ENCODE measurements at places on chromosomes 1 and 21.

DNA sequence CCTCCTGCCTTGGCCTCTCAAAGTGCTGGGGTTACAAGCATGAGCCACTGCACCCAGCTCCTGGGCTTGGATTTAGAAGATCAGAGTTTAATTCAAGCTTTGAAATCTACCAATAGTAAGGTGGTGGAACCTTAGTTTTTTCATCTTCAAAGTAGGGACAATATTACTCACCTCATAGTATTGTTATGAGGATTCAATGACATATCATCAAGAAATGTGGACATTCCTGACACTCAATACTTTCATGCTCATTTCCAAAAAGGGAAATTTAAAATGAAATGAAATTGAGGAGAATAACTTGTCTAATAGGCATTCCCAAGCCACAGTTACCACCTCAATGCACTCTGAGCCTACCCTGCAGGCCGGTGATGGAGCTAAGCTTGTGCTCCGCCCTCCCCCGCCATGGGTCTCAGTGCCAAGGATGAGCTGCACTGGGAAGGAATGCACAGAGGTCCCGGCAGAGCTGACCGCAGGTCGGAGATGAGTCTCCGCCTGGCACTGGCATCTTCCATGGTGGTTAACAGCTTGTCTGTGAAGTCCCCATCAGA is 56.5 kb upstream of the BCAR3 start:
- DNase-seq: no peak

DNA sequence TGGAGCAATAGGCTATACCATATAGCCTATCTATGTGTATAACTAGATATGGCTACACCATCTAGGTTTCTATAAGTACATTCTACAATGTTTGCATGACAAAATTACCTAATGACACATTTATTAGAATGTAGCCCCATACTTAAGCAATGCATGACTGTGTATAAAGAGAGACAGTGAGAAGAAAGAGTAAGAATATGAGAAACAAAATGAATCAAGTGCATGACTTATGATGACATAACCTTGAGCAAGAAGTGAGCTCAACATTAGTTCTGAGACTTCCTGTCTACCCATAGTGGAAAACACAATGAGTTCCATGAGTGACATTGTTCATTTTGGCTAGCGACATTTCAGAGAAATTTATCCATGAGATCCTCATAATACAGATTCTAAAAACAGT is 10.1 kb downstream of the SLC44A5 start:
- no peak for DNase-seq

DNA sequence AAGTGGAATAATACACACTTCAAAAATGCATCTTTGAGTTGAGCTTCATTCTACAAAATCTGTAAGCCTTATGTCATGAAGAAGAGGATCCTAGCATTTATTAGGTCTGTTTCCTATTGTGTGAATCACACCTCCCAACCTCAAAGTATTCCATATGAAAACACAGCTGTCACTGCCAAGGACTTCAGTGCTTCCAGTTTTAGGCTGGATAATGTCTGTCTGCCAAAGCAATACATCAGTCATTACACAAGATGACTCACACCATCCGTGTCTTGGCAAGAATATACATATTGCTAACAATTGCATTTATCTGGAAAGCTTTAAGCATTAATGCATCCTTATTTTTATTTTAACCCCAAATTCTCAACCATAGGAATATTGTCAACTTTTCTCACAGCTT is 125.7 kb upstream of the TMPRSS15 start:
- DNase-seq: no peak

DNA sequence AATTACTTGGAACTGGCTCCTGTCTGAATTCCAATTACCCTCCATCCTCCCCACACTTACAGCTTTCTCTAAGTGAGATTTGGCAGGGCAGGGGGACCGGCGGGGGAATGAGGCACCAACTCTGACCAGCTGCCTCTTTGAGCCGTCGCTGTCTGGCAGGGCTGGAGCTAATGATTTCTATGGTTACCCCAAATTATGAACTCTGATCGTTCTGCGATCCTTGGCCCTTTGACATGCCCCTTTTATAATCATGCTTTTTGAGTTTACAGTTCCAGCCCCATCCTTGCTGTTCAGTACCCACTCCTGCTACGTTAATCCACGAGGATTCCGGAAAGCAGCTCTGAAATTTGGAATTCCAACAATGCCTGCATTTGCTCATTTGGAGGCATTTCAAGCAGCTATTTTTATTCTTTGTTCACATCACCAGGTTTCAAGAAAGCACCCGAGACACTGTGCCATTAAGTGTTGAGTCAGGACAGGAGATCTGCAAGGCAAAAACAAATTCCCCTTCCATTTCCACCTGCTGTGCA is 54.6 kb upstream of the LBR start:
- no peak for DNase-seq

DNA sequence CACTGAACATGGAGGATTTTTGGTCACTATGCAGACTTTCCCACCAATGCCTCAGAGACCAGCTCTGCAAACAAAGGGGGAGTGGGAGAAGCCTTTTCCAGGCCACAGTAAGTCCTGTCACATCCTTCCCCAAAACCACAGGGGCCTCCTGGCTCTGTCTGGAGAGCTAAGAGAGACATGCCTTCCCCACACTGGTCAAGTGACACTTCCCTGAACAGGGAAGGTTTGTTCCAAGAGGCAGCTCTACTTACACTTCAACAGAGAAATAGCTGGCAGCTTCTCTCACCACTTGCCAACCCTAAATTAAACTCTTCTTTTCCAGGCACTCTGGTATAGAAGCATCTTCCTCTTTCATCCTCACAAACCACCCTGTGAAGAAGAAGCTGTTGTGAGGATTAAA is 39.7 kb downstream of the EDN2 start:
- no peak for DNase-seq

GRCh38 chr1:25711555-25712298 is 88.3 kb upstream of the SELENON start:
- DNase-seq: no peak

GRCh38 chr21:45541221-45542039 is 810 bp downstream of the SLC19A1 start:
- peak; percentile 73 for DNase-seq

DNA sequence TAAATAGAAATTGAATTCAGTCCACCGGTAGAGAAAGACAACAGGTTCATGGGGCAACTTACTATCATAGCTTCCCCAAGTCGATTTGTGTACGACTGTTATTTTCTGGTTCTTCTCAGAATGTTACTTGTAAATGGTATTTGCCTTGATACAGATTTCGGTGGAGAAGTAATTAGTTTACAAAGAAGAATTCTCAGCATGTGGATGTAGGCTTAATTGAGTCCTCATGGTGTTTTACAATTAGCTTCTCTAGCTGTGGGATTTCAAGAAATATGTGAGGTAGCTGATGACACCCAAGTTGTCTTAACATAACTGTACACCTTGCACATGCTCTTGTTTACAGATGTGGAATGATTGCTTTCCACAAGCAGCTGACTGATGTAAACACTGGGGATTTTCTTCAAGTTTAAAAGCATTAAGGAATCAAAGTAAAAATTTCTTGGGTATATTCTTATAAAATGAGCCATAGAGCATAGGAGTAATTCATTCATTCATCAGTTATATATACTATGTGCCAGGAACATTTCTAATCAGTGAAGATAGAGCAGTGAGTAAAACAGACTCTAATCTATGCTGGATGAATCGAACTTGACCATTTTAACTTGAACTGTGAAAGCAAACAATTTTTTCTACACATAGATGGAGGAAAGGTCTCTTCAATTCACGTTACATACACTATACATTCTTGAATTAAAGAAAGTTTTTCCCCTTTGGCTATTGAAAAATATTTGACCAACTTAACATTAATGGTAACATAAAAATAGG is 1.4 kb downstream of the MACO1 start:
- DNase-seq: peak; percentile 54

DNA sequence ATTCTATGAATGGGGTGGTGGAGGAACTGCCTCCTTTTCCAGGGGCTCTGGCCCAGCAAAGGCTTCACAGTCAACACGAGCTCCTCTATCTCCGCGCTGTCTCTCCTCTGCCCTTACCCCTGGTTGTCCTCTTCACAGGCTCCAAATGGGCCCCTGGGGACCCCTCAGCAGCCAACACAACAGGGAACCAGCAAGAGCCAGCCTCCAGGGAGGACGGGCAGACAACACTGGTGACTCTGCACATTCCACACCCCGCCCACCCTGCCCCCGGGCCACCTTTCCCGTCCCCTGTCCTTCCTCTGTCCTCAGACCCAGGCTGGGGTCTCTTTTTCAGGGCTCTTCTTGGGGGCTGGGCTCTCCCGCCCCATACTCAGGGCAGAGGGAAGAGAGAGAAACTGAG is 17.5 kb upstream of the ETV3 start:
- no peak for DNase-seq

DNA sequence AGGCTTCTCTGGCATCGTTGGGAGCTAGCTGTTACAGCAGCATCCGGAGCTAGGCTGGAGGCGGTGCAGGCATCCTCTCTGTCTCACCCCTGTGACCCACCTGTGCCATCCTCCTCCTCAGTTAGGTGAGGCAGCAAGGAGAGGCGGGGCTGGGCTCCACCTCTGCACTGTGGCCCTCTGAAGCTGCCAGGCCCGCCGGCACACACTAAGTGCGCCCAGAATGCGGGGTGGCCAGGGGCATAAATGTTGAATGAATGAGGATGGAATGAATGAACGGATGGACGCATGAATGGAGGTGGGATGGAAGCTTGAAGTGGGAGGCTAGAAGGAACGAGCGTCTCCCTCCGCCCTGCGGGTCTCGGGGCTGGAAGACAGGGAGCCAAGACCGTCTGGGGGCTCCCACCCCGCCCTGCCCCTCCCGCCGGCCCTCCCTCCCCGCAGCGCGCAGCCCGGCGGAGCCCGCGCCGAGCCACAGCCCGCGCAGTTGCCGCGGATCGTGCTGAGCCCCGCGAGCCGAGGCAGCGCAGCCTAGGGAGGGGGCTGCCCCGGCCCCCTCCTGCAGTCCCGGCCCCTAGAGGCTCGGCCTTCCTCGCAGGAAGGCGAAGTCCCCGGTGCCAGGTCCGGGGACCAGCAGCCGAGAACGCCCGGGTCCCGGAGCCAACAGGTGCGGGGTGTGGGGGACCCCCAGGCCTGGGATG is at the start of gene HCRTR1:
HCRTR1 (plus strand) TSS at position 472 of the 698 bp plus-strand sequence. CDS start 1,504 bp downstream, outside the sequence.
- no peak for DNase-seq

DNA sequence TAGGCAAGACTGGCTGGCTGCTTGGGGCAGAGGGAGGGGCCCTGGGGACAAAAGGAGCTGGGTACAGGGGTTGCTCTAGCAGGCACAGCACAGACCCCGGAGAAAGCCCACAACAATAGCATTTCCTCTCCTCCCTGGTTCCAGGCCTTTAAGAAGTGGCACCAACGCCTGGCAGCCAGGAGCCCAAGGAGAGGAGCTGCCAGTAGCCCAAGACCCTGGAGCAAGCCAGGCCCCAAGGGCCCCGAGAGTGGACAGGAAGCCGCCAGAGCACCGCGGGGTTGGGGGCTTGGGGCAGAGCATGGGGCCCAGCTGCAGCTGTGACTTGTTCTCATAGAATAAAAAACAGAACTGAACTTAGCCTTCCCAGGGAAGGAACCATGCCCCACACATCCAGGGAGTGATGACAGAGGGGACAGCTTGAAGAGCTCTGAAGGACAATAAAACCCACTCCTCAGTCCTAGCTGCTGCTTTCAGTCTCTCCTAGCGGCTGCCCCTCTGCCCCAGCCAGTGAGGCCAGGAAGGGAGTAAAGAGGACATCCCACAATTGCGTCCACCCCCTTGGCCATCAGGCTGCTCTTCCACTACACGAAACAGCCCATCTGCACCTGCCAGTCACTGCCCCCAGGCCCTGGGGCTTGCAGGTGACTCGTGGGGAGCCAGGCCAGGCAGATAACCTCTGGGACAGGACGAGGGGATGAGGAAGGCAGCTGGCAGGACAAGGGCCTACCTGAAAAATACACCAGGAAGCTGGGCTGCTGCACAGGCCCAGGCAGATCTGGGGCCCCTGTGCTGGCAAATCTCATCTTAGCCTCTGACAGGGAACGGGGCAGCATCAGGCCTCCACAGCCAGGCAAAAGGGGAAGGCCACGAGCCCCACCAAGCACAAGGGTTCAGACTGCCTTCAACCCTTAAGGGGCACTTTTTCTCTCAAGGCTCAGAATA is 16.4 kb downstream of the MTHFR start:
- no peak for DNase-seq

- DNase-seq: no peak
Measured at GRCh38 chr1:191620883-191621282, 537.4 kb upstream of the RGS18 start.

GRCh38 chr1:33301273-33301984 is 19.5 kb downstream of the A3GALT2 start:
- DNase-seq: no peak

DNA sequence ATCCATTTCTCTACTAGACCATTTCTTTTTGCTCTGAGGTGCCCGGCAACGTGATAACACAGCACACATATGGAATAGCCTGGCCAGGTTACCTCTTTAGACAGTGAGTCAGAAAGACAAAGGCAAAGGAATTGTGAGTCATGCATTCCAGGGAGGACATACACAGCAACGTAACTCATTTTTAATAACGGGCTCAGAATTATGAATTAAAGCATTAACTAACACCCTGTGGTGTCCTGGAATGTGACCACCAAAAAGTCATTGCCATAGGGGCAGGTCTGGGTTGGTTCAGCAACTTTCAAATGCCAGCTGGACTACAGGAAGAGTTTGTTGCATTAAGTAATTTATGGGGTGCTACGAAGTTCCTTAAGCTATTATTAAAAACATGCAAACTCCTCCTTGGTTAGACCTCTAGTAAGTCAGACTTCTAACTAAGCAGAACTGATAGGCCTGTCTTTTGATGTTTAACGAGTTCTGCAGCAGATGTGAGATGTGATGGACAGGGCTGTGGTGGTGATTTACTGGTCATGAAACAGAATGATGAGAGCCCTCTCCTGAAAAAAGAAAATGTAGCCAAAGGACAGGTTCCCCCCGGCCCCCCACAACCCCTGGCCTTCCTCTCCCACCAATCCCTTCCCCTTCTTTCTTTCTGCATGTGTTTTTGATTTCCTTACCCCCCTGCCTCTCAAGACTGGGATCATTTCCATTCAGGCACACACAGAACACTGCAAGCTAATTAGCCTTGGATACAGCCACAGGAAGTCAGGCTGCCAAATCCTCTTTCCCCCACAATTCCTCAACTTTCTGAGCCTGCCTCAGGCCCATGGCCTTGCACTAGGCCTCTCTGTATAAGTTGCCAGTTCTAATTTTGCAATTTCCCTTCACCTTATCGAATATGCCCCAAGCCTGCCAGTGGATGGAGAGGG is 88.9 kb upstream of the HAO2 start:
- no peak for DNase-seq

DNA sequence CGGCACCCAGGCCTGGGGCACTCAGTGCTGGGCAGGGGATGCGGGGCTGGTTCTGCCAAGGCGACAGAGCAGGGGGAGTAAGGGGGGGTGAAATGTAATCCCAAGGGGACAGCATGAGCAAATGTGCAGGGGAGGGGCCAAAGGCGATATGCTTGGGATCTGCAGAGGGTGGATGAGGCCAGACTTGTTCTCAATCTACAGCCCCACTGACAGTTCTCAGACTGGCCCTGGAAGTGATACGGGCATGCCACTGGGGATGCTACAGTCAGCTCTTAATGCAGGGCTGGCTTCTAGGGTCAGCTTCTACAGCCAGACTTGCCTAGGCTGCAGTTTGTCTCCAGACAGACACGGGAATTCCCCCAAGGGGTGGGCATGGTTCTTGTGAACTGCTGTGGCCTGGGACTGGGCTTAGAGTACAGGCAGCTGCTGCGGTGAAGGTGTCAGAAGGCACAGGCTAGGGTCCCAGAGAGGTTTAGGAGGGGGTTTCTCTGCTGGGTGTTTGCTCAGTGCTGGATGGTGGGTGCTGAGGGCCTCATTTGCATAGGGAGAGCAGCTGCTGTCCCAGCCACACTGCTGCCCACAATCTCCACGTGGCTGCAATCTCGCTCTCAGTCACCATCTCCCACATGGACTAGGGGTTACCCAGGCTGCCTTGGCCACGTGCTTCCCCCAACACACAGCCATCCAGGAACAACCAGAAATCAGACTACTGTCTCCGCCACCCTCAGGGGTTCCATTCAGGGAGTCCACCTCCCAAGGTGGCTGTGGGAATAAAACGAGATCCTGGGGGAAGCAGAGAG is 190.1 kb downstream of the HIVEP3 start:
- peak; percentile 89 for DNase-seq

All from NAMALWA (cell line).